Activated T-helper 2 cell treated with anti-CD3 and anti-CD28 coated beads, Interferon-gamma antibody, Interleukin-2, Interleukin-4, amounts not matched to agents 10 μg/mL and 5 μg/mL and 100 μg/mL, durations not matched to agents 14 hours and 24 hours and 36 hours (primary cell): ENCODE measurements at places on chromosomes 11 and 22. TPM values are rescaled to one million over a fixed set of nuclear protein-coding genes. Genes with fewer than 3 reads are reported as not detected.

GRCh38 chr11:44005063-44005701, 42.6 kb upstream of the ACCSL start:
- DNase-seq: no peak
- no peak overlapping the region for H3K4me3 ChIP-seq
- H3K27me3 ChIP-seq: peaks cover 3% of the 10 kb centered on the region
- H3K27ac ChIP-seq: no peak overlapping the region
- no peaks in the 10 kb centered on the region for H3K4me1 ChIP-seq

DNA sequence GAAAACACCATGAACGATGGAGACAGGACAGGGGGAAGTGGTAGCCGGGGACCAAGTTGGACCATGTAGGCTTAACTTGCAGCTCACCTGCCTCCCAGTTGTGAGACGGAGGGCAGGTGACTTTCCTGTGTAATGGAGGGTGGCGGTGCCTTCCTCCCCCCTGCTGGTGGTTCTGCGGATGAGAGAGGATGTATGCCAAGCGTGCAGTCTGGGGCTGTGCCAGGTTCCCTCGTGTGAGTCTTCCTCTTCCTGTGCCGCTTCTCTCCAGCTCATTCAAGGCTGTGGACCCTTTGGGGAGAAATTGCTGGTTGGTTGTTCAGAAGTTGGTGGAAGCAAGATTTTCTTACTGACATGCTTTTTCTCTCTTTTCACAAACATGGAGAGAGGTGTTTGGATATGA, 35.1 kb downstream of the MPPED1 start:
- DNase-seq: no peak
- H3K27me3 ChIP-seq: no peaks in the 10 kb centered on the region
- no peak overlapping the region for H3K27ac ChIP-seq
- no peak overlapping the region for H3K4me3 ChIP-seq
- no peaks in the 10 kb centered on the region for H3K36me3 ChIP-seq

- no peaks in the 10 kb centered on the region for H3K36me3 ChIP-seq
- H3K27ac ChIP-seq: no peak overlapping the region
- H3K27me3 ChIP-seq: no peaks in the 10 kb centered on the region
These were observed 1112.0 kb upstream of the RAG2 start for GRCh38 chr11:37710031-37710430.

GRCh38 chr11:10868352-10868751, 10.5 kb upstream of the ZBED5 start:
- peaks cover 20% of the 10 kb centered on the region for H3K4me1 ChIP-seq
- DNase-seq: no peak
- H3K36me3 ChIP-seq: peaks cover 17% of the 10 kb centered on the region

- H3K4me3 ChIP-seq: no peak overlapping the region
- DNase-seq: no peak
- H3K4me1 ChIP-seq: peaks cover 38% of the 10 kb centered on the region
- H3K27me3 ChIP-seq: no peaks in the 10 kb centered on the region
These were observed 5.7 kb downstream of the APOBEC3D start for GRCh38 chr22:39026509-39027150.

GRCh38 chr11:121071846-121072450, 29.1 kb upstream of the TECTA start:
- H3K36me3 ChIP-seq: peaks cover 22% of the 10 kb centered on the region
- no peak overlapping the region for H3K27ac ChIP-seq
- no peaks in the 10 kb centered on the region for H3K27me3 ChIP-seq

- H3K4me3 ChIP-seq: no peak overlapping the region
- H3K27me3 ChIP-seq: peaks cover 2% of the 10 kb centered on the region
- no peak overlapping the region for H3K27ac ChIP-seq
These were observed 43.7 kb upstream of the ARHGAP20 start for GRCh38 chr11:110755941-110756340.

The CST6 gene
- 0.69 and 0.75 TPM in 2 replicates for total RNA-seq

The UNC93B1 gene
- 12.3 and 14.1 TPM in 2 replicates for total RNA-seq

The PKP3 gene
- total RNA-seq: not detected in 2 replicates
